ENCODE measurements at places on chromosomes 16 and 17. TPM values are rescaled to one million over a fixed set of nuclear protein-coding genes. Genes with fewer than 3 reads are reported as not detected.

DNA sequence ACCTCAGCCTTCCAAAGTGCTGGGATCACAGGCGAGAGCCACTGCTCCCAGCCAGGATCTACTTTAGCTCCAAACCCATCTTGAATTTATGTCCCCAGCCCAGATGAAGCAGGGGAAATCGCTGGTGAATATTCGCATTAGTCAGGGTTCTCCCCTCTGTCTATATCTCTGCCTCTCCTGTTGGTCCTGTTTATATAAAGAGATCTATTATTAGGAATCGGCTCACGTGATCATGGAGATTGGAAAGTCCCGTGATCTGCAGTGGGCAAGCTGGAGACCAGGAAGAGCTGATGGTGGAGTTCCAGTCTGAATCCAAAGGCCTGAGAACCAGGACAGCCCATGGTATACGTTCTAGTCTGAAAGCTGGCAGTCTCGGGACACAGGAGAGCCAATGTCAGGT is 382.8 kb downstream of the SEC14L1 start:
- DNase-seq = no peak

DNA sequence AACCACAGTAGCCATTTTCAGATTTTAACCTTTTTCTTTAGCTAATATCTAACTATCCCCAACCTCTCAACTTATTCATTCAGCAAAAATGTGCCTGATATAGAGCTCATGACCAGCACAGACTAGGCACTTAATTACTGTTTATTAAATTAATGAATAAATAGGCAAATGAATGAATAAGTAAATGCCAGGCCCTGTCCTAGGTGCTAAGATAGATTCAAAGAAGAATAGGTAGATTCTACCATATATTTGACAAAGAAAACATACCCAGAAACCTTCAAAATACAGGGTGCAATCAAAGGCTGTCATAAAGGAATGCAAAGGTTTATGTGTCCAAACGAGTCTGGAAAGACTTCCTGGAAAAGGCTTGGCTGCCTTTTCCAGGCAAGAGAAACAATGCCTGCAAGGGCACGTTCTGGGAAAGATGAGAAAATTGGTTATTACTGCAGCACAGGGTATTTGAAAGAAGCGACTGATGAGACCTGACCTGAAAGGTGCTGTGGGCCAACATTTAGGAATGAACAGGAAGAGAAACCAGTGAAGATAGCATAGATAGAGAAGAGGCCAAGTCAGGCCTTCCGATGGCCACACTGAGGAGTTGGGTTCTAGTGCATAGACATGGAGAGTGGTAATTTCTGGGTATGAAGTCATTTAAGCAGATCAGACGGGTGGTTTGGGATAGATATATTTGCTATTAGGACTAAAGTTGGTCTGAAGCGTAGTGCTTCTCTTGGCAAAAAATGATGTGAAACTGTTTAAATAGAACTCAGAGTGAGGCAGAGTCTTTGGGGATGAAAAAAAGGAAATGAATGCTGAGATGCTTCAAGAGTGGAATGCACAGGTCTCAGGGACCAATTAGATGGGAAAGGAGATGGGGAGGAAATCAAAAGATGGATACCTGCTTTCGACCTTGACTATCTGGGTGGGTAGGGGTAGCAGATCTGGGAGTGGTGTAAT is 11.4 kb upstream of the CCL2 start:
- peak; percentile 49 for DNase-seq

Gene ASGR1
- total RNA-seq = 2.5 TPM

Gene ZNF668
- 5.4 TPM for total RNA-seq

Gene HEATR9
- total RNA-seq = not detected

GRCh38 chr17:68868708-68869107 is 86.5 kb downstream of the ABCA8 start:
- DNase-seq = no peak
